ENCODE measurements at places on chromosomes 7 and 10.

- H3K36me3 ChIP-seq: peaks cover 15% of the 10 kb centered on the region
- no peak overlapping the region for H3K4me3 ChIP-seq
- DNase-seq: no peak
- no peak overlapping the region for H3K27ac ChIP-seq
- H3K4me1 ChIP-seq: peaks cover 8% of the 10 kb centered on the region
These were observed 20.4 kb downstream of the HIBADH start for GRCh38 chr7:27642271-27642670.

- H3K4me3 ChIP-seq: no peak overlapping the region
- no peak overlapping the region for H3K27ac ChIP-seq
- no peaks in the 10 kb centered on the region for H3K27me3 ChIP-seq
- no peaks in the 10 kb centered on the region for H3K4me1 ChIP-seq
- no peak for DNase-seq
These were observed 112.7 kb downstream of the CDH23 start for GRCh38 chr10:71509444-71509843.

DNA sequence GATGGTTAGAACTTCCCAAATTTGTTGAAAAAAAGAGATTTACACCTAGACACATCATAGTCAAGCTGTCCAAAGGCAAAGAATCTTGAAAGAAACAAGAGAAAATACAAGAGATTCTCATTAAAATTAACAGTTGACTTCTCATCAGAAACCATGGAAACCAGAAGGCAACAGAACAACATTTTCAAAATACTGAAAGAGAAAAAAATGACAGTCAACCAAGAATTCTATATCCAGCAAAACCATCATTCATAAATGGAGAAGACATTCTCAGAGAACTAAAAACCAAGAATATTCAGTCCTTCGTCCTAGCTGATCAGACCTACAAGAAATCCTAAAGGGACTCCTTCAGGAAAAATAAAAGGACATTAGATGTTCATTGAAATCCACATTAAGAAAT, 90.6 kb downstream of the ARHGAP22 start:
- no peaks in the 10 kb centered on the region for H3K36me3 ChIP-seq
- no peak for DNase-seq
- H3K4me1 ChIP-seq: no peaks in the 10 kb centered on the region
- no peaks in the 10 kb centered on the region for H3K27me3 ChIP-seq
- H3K4me3 ChIP-seq: no peak overlapping the region
- H3K27ac ChIP-seq: no peak overlapping the region

- no peak overlapping the region for H3K4me3 ChIP-seq
- no peaks in the 10 kb centered on the region for H3K36me3 ChIP-seq
- no peaks in the 10 kb centered on the region for H3K27me3 ChIP-seq
- no peak overlapping the region for H3K27ac ChIP-seq
- no peaks in the 10 kb centered on the region for H3K4me1 ChIP-seq
These were observed 149.2 kb downstream of the REEP3 start for GRCh38 chr10:63670291-63670898.
